ENCODE measurements at places on chromosomes 1 and 21.

DNA sequence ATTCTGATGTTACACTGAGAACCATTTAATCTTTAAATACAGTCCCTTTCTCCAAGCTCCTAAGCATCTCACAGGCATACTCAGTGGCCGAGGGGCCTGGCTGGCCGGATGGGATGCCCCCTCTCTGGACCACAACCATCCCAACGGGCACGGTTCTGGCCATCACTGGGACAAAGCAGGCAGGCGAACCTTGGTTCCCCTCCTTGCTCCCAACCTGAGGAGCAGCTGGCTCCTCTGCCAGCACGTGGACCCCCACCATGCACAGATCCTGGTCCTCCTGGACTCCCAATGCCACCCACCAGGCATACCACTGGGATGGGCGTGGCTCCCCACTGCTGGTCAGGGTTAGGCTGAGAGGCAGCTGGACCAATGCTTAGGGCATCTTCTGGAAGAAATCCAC, 19.8 kb upstream of the PRDM16 start:
- DNase-seq: no peak

DNA sequence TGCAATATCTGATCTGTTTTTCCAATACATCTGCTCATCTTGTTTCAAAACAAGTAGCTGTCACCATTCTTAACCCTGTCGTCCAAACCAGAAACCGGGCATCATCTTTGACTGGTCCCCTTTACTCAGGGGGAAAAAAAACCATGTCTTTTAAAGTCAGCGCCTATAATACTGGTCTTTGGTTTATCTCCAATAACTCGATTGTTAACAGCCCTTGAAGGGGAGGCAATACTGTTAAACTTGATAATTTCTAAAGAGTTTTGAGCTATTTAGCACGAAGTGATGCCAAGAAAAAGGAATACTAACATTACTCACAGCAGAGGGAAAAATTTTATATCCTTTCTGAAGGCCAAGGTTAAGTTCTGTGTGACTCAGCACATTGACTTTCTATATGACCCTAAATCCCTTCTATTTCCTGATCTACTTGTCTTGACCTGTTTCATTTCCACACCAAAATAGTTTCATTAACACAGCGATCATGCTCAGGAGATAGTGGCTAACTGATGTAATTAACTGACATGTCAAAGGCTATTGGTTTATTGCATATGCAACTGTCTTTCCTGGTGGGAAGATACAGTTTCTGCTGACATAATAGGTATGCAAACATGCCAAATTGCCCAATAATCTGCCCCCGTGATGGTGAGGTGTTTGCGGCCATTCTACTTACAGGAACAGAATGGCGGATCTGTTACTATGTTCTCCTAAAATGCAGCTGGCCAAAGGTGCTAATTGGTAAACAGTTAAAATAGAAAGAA, 59.1 kb downstream of the NFIA start:
- DNase-seq: no peak

GRCh38 chr1:225257081-225257480, 170.8 kb downstream of the LBR start:
- no peak for DNase-seq

GRCh38 chr1:246567646-246568235, 1.5 kb downstream of the CNST start:
- no peak for DNase-seq

DNA sequence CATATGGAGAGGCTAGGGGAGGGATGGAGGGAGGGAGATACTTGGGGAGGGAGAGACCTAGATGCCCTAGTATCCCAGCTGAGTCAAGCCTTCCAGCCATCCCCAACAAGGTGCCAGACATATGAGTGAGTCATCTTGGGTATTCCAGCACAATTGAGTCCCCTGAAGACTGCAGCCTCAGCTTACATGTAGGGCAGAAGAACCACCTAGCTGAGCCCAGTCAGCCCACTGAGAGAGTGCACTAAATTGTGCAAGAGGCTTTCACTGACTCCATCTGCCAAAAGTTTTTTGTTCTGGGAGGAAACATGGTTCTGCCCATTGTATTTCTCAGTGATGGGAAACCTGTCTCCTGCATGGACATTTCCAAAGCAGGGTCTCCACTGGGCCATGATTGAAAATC, 76.4 kb downstream of the FOXD2 start:
- no peak for DNase-seq

GRCh38 chr1:121516234-121516967, 331.6 kb downstream of the SRGAP2C start:
- no peak for DNase-seq

- DNase-seq: no peak
These were observed 488.7 kb downstream of the OMA1 start for GRCh38 chr1:58057826-58058225.

GRCh38 chr1:196393742-196394141, 214.5 kb downstream of the KCNT2 start:
- no peak for DNase-seq

GRCh38 chr1:58899587-58900271, 115.9 kb upstream of the JUN start:
- no peak for DNase-seq

- DNase-seq: no peak
These were observed 8.0 kb downstream of the RCSD1 start for GRCh38 chr1:167638064-167638463.
